ENCODE measurements at places on chromosomes 7 and 10.

DNA sequence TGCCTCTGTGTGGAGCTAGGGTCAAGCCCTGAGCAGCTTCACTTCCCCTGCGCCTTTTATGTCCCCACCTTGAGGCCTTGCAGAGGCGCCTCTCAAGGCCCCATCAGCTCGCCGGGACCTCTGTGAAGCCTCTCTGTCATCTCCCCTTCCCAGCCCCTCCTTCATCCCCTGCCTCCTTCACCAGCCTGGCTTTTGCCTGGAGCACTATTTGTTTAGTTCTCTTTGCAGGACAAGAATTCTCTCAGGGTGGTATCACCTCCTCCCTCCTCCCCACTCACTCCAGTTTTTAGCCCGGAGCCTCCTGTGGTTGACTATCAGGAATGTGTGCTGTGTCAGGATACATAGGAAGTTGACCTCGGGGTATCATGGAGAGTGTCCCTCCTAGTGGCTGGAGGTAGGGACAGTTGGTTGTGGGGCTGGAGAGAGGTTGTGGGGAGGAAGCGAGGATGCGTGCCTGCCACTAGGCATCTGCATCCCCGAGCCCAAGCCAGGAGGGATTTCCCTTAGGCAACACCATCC, 89.8 kb upstream of the ANLN start:
- no peak for DNase-seq

GRCh38 chr10:48237259-48238250, 36.9 kb downstream of the FRMPD2 start:
- no peak for DNase-seq

DNA sequence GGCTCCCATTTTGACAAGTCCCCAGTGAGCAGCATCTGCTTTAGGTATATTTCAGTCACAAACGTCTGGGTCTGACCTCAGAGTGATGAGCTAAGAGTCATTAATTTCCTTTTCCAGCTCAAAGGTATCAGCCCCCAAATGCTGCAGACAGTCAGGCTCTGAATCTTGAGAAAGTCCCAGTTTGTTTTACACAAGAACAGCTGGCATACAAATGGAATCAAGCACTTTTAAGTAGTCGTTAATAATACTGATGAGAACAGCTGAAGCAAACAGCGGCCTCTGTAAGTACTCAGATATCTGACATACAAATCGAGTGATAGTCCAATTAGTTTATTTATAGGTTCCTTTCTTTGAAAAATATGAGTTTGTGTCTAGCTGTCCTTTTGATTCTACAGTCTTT, 49.4 kb upstream of the MSRB2 start:
- DNase-seq = no peak

GRCh38 chr10:71247414-71247705, 35.0 kb downstream of the UNC5B start:
- no peak for DNase-seq

GRCh38 chr7:118041251-118041878, 142.6 kb upstream of the LSM8 start:
- no peak for DNase-seq

DNA sequence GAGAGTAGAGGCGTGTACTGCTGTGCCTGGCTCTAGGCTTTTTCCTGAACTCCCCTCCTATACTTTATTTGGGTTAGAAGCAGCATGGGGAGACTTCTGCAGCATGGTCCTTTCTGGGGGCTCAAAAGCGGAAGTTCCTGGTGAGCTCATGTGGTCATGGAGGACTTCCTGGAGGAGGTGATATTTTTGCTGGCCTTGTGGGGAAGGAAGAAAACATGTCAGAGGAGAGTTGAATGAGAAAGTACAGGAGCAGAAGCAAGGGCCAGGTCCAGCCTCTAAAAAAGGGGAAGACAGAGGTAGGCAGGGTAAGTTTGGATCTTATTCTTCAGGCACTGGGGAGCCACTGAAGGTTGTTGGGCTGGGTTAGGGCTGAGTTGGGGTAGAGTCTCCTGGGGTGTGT, 45.5 kb downstream of the CASTOR2 start:
- no peak for DNase-seq

Measured in hypothalamus (tissue), 51 donors.